NCI-H1105 (cell line): ENCODE measurements at places on chromosomes 7 and 10.

- DNase-seq: no peak
Observed at GRCh38 chr10:78653555-78653954, 415.2 kb upstream of the ZMIZ1 start.

- DNase-seq: no peak
Observed at GRCh38 chr7:125326666-125327255, 397.1 kb upstream of the POT1 start.

- no peak for DNase-seq
Observed at GRCh38 chr10:6182454-6183098, 20.2 kb upstream of the PFKFB3 start.

- DNase-seq: no peak
Observed at GRCh38 chr7:88106434-88106833, 113.4 kb downstream of the SRI start.

- DNase-seq: no peak
Observed at GRCh38 chr10:69004821-69005220, 16.2 kb downstream of the KIFBP start.
